Activated CD4-positive, alpha-beta T cell treated with anti-CD3 and anti-CD28 coated beads for 1 hour (primary cell): ENCODE measurements at places on chromosomes 1 and 21.

DNA sequence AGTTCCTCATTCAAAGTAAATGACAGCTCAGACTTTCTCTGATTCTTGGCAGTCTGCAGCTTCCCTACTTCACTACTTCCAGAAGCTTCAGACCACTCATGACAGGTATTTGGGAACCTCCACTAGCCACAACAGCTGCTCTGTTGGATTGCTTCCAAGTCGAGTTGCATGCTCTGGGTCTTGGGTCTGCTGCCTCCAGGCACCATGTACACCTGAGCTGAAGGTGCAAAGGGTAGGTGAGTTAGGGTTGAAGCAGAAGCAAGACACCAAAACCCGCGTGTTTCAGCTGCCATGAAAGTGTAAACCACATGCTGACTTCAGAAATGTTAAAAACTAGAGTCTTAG lies 62.7 kb downstream of the ZNF684 start:
- no peak for DNase-seq

GRCh38 chr1:27403931-27404330 lies 11.5 kb downstream of the GPR3 start:
- DNase-seq: no peak

- no peak for DNase-seq
Observed at GRCh38 chr1:27408151-27408550, 15.7 kb downstream of the GPR3 start.

- DNase-seq: no peak
Observed at GRCh38 chr21:20388400-20388799, 609.8 kb upstream of the NCAM2 start.

DNA sequence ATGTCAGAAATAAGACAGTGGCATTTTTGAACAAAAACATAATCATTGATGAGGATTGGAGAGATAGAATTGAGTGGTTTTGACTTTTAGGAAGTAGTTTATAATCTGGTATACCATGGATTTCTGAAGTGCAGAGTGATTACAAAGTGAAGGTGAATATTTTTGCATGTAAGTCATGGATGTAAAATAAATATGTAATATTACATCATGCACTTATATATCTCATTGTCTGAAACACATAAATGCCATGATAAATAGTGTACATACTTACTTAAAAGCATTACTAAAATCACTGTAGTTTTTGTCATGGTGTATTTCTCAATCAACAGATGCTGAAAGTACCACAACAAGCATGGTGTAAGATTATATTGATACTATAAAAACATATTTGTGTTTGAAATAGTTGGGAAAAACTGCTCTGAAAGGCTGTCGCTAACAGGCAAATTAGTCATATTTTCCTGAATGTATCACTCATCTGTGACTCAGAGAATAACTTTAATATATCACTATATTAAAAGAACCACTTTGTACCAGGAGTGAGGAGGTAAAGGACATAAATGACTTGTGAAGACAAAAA lies 24.8 kb upstream of the RGS18 start:
- no peak for DNase-seq

GRCh38 chr21:26473471-26473870 lies 99.6 kb downstream of the CYYR1 start:
- no peak for DNase-seq

- DNase-seq: no peak
Observed at GRCh38 chr1:231705806-231706760, 79.5 kb downstream of the DISC1 start.

DNA sequence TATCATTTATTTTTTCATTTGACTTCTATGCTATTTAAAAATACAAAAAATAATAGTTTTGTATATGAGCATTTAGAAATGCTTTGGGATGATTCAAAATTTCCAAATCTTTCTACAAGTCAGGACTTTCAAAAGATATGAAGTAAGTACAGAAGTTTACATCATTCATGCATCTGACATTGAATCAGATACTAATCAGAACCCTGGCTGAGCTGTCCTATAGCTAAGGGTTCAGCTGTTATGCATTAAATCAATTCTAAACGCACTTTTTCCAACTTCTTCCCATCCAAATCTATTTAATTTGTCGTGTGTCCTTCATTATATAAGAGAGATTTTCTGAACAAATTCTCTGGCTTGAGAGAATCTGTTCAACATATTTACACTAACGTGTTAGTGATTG lies 779.4 kb downstream of the LTN1 start:
- DNase-seq: no peak

DNA sequence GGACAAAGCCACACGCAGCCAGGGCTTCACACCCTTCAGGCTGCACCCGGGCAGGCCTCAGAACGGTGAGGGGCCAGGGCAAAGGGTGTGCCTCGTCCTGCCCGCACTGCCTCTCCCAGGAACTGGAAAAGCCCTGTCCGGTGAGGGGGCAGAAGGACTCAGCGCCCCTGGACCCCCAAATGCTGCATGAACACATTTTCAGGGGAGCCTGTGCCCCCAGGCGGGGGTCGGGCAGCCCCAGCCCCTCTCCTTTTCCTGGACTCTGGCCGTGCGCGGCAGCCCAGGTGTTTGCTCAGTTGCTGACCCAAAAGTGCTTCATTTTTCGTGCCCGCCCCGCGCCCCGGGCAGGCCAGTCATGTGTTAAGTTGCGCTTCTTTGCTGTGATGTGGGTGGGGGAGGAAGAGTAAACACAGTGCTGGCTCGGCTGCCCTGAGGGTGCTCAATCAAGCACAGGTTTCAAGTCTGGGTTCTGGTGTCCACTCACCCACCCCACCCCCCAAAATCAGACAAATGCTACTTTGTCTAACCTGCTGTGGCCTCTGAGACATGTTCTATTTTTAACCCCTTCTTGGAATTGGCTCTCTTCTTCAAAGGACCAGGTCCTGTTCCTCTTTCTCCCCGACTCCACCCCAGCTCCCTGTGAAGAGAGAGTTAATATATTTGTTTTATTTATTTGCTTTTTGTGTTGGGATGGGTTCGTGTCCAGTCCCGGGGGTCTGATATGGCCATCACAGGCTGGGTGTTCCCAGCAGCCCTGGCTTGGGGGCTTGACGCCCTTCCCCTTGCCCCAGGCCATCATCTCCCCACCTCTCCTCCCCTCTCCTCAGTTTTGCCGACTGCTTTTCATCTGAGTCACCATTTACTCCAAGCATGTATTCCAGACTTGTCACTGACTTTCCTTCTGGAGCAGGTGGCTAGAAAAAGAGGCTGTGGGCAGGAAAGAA lies 8.1 kb downstream of the PSRC1 start:
- DNase-seq: no peak

DNA sequence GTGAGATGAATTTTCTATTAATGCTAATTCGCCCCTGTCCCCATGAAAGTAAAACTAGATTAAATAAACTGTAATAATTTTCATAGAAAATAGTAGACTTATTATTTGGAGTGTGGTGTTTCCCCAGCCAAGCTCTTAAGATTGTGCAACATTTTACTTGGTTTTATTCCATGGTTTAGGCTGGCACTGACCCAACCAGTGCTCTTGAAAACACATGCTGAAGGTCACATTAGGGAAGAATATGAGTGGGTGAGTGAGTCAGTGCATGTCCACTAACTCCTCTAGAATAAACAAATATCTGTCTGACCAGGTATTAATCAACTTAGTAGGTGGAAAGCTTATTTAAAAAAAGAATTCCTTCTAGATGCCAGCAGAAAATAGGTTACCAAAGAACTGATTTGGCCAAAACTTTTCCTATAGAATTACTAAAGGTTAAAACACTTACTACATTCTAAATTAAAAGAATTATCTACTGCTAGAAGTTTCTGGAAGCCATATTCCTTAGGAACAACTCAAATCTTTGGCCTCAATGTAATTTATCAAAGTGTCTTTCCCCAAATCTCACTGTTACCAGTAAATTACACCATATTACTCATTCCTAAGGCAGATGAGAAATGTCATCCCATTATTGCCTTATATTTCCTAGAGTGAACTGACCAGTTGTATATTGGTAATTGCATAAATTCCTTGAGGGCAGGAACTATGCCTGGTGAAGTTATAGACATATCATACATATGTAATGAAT lies 89.7 kb upstream of the RGS1 start:
- DNase-seq: no peak

GRCh38 chr1:200969726-200970561 lies 53.6 kb downstream of the KIF21B start:
- DNase-seq: no peak

DNA sequence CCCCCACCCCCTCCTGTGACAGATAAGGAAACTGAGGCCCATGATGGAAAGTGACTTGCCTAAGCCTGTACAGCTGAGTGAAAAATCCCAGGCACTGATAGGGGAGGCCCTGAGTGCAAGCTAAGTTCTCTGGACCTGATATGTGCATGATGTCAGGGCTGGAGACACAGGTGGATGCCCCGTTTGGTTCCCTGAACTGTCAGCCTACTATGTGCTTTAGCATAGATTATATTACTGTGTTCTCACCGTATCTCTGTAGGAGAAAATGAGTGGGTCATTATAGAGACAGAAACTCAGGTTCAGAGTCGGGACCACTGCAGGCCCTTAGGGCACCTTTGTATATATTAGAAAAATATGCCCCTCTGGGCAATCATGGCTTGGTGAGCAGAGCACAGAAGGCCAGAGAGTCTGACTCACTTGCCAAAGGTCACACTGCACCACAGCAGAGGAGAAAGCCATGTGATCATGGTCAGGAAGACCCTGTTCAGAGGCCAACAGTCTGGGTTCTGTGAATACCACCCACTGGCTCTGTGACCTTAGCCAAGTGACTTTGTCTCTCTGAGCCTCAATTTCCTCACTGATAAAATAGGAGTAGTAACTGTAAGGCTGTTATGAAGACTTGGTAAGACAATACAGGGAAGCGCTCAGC lies 145.8 kb upstream of the WNT4 start:
- no peak for DNase-seq

GRCh38 chr21:28817871-28818270 lies 174.8 kb downstream of the LTN1 start:
- DNase-seq: no peak

GRCh38 chr1:94828251-94828650 lies 8.1 kb downstream of the SLC44A3 start:
- DNase-seq: no peak

GRCh38 chr1:64537942-64538341 lies 68.0 kb downstream of the CACHD1 start:
- no peak for DNase-seq

DNA sequence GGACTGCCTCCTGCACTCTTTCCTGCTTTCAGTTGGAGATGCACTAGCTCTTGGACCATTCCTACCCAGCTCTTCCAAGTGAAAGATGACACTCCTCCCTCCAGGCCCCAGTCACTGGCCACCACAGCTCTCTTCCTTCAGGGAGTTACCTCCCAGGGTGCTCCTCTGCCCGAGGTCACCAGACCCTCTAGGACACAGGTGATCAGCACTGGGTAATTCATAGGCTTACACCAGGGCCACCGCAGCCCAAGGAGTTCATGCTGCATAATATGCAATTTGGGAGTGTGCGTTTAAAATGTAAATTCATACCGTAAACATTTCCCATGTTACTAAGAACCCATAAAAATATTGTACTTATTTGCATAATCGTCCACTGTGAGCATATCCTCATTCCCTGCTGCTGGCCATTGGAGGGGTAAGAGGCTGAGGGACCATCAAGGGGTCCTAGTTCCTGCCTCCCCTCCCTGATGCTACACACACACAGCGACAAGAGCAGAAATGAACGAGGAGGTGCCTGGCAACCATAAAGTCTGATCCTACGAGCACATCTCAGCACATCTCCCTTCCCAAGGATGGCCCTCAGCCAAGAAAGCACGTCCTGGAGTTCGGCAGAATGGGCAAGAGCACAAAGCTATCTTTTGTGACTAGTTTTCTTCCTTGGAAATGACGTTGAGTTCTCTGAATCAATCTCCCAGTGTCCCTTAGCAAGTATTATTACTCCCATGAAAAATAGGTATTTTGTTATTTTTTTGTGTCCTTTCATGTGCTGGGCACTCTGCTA lies 222.9 kb upstream of the RAB4A start:
- no peak for DNase-seq

GRCh38 chr1:67642629-67643028 lies 42.4 kb upstream of the GADD45A start:
- no peak for DNase-seq

DNA sequence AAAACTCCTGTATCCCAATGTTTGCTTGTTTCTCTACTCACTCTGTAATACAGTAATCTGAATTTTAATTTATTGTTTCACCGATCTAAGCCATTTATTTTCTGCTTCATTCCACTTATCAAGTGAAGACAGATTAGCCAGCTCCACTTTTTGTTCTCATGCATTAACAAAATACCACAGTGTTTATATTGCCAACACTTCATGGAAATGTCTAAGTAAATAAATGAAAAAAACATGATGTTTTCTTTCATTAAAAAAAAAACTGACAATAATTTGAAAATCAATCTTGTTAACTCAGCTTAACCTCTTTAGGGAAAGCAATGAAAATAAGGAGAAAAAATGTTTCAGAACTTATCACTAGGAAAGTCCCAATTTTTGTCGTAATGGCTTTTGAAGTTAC lies 11.5 kb downstream of the ARHGAP29 start:
- DNase-seq: no peak

DNA sequence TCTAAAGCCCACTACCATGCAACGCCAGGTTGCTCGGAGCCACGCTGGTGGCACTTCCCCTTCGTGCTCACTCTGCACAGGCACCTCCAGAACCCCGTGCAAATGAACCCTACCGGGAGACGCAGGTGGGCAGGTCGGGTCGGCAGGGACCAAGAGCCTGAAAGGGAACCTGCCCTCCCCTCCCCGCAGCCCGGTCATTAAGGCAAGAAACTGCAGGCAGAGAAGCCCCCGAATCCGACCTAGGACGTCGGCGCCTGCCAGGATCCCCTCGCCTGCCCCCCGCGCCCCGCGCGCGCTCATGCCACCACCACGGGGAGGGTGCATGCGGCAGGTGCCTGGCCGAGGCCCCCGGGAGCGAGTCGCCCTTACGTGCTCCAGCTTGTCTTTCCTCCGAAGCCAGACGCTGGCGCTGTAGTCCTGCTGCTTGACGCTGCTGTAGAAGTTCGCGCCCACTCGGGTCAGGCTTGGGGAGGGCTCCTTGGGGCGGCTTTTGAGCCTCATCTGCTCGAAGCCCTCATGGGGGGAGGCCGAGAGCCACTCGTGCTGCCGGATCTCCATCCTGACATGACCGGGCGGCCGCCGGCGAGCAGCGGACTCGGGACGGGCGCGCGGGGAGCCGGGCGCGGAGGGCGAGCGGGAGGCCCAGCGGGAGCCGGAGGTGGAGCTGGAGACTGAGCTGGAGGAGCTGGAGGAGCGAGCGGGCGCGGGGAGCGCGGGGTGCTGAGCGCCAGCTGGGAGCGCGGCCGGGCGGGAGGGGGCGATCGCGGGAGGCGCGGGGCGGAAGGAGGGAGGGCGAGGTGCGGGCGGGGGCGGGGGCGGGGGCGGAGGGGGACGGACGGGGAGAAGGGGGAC lies 552 bp downstream of the PLD5 start:
- DNase-seq: no peak

DNA sequence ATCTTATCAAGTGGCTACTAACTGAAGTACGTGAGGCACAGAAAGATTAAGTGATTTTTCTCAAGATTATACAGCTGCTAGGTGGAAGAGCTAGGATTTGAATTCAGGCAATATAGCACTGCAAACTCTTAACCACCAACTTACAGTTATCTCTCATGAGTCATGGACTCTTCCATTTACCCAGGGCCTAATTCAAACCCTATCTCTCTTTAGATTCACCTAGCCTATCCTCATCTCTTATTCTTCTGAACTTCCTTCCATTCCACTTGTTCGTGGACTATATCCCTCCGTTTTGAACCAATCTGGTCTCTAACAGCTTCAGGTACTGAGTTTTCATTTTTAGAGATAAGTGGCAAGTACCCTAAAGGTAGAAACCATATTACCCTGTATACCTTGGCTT lies 92.8 kb upstream of the DMRTA2 start:
- no peak for DNase-seq

- DNase-seq: no peak
Observed at GRCh38 chr1:29171089-29171488, 10.6 kb downstream of the SRSF4 start.

- DNase-seq: no peak
Observed at GRCh38 chr1:93992190-93992589, 83.0 kb upstream of the GCLM start.

GRCh38 chr1:92990828-92991227 lies 29.6 kb upstream of the DIPK1A start:
- DNase-seq: no peak
